ENCODE measurements at places on chromosomes 2 and 18. TPM values are rescaled to one million over a fixed set of nuclear protein-coding genes. Genes with fewer than 3 reads are reported as not detected.

- DNase-seq, result no peak
Observed at GRCh38 chr2:241947401-241947800, 77.9 kb downstream of the RTP5 start.

DNA sequence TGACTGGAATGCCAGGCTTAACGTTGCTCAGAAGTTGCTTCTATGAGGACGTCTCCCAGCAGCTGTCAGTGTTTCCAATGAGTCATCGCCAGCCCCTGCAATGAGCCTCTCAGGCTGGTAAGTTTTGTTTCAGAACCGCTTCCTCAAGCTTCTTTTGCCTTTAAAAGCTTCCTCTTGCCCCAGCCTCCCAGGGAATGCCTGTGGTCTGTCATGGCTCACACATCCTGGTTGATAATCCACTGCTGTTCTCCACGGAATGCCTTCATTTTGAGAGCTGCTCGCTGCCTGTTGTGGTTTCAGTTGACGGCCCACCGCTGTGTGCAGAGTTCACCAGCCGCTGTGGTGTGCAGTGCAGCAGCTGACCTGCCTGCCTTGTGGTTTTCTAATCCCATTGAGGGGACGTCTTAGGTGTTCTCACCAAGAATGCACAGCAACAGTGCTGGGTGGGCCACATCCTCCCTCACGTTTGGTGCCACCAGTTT, 96.4 kb downstream of the RTP5 start:
- no peak for DNase-seq

Gene PLGLB2
- total RNA-seq, result 1.3 TPM

Gene LPIN1
- total RNA-seq, result 43.0 TPM

GRCh38 chr2:204472375-204472774, 72.9 kb upstream of the PARD3B start:
- no peak for DNase-seq

DNA sequence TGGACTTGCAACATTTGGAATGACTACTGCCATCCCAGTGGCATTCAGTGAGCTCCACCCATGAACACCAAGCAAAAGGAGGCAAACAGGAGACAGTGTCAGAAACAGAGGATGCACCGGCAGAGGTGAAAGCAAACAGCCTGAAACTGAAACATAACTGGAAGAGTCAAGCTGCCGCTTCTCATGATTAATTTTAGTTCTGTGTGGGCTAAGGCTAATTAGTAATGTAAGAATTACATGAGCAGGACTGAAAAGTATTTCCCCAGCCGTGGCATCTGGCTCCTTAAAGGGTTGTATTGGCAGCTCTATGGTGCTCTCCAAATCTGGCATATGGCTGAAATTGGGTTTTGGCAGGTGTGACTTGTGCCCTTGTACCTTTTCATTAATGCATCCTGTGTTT, 1108.1 kb downstream of the TSN start:
- no peak for DNase-seq

DNA sequence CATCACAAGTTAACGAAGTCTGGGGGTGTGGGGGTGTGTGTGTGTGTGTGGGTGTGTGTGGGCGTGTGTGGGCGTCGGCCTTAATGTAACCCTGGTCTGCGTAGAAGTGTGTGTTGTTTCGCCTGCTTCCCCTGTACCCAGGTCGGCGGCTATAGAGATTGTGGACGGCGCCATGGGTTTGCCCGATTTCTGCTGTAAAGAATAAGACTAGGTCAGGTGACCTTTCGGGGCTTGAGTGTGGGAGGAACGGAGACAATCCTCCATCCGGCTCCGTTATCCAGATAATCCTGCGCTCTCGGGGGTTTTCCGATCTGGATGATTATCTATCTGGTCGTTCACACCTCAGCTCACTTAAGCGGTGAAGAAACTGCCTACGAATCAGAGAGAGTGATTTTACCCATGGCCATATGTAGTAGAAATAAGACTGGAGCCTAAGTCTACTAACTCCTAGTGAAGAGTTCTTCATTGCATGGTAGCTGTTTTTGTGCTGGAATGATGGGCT, 543 bp downstream of the HADHB start:
- DNase-seq, result peak; percentile 27

GRCh38 chr2:11697103-11697871, 27.3 kb upstream of the NTSR2 start:
- DNase-seq, result peak; percentile 44

- no peak for DNase-seq
Observed at GRCh38 chr2:178074123-178075005, 1.8 kb upstream of the PDE11A start.

DNA sequence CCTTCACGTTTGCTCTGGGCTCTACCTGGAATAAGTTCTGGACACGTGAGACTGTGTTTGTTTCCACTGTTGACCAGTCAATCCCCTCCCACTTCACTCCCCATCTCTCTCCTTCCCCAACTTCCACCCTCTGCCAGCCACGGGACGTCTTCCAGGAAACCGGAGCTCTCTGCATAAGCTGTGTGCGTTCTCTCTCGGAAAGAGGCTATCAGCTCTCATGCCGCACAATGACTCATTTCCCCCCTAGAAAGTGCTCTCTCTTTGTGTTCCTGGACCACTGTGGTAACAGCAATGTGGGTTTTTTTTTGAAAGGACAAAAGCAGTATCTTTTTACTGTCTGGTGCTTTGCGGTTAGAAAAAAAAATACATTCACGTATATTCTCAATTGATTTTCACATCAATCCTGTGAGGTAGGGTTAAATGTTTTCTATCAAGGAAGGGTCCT, 10.2 kb downstream of the PROKR1 start:
- DNase-seq, result no peak

Gene DSC1
- total RNA-seq, result 7.5 TPM

Gene MERTK
- 4.7 TPM for total RNA-seq

GRCh38 chr2:28380219-28380618, 12.4 kb upstream of the FOSL2 start:
- DNase-seq, result no peak

DNA sequence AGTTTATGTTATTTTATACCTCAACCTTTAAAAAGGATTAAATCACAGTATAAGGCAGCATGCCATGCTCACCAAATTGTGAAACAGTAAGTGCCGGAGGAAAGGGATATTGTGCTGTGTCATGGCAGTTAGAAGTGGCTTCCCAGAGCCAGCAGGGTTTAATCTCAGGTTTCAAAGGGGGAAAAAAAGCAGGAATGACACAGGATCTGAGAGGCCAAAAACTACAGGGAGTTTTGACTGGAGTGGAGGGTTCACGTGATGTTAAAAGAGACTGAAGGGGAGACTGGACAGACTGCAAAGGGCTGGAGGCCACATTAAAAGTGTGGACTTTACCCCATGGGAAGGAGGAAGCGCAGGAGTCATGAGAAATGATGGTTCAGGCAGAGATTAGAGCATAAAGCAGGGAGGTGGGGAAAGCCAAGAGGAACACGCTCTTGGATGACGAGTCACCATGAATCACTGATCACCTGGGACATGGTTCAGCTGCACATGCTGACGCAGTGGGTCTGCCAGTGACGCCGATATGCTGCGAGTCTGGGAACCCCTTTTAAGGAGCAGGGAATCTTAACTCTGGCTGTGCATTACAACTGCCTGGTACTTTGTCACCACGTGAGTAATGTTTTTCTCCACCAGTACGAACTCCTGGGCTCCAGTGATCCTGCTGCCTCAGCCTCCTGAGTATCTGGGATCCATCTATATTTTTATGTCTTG, 6.1 kb downstream of the CHMP1B start:
- DNase-seq, result peak; percentile 48

GRCh38 chr2:128469203-128469602, 150.5 kb upstream of the HS6ST1 start:
- DNase-seq, result no peak

DNA sequence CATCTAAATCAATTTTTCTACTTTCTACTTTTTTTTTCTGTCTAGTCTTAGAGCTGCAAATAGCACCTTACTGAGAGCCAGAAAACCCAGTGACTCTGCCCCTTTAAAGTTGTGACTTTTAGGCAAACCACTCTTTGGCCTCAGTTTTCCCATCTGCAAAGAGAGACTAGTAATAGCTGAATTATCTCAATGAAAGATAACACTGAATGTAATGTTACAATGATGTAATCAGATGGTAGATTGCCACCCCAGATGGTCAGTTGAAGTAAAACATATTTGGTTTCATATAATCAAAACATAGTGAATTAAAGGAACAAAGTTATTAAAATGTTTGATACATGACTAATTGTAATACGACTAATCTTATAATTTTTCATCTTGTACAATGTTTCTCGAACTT, 5.0 kb upstream of the APCDD1 start:
- DNase-seq, result no peak

Gene CROCC2
- total RNA-seq, result not detected

DNA sequence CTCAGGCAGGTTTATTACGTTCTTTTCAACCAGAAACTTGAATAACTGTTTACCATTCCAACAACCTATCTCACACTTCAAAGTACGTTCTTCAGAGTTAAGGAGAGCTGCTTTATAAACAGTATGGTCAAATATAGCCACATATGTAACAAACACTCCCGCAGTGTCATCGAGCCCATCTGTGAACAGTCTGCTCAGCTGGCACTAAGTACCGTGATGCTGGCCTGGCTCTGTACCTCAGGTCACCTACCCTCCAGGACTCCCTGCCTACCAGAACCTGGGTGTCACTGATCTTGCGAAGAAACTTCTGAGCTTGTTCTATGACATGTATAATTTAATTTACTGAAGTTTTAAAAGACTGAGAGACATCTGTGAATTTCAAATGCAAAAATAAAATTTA, 71.4 kb downstream of the SEPTIN10 start:
- DNase-seq, result no peak

GRCh38 chr18:74870950-74871349, 273.3 kb downstream of the ZNF407 start:
- no peak for DNase-seq

Gene BCL11A
- total RNA-seq, result 27.1 TPM

- no peak for DNase-seq
Observed at GRCh38 chr2:50840341-50841124, 191.4 kb downstream of the NRXN1 start.

Gene RFTN2
- total RNA-seq, result 5.6 TPM

GRCh38 chr2:37784071-37784758, 112.8 kb upstream of the CDC42EP3 start:
- DNase-seq, result no peak
